ENCODE measurements at places on chromosomes 13 and 19.
A peak's percentile ranks its signal among the peaks of the same experiment; 100 is the strongest.

DNA sequence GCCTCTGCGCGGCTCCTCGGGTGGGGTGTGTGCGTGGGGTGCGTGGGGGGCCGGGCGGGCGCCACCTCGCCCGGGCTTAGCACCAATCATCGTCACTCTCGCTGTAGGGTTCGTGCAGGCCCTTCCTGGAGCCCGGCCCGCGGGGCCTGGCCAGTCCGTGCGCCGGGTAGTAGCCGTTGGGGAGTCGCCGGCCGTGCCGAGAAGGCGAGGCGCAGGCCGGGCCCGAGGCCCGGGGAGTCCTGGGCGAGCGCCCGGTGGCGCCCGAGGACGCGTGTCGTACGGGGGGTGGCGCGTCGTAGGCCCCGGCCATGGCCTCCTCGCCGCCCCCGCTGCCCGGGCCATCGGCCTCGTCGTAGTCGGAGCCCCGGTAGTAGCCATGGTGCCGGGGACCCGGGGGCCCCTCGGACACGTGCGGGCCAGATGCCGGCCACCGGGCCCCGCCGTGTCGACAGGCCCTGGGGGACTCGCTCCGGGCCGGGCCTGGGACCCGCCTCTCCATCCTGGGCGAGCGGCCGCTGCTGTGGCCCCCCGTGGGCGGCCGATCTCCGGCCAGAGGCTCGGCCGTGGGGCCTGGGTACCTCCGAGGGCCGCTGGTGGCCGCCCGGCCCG lies 57.1 kb downstream of the IER2 start:
- no peak for DNase-seq

DNA sequence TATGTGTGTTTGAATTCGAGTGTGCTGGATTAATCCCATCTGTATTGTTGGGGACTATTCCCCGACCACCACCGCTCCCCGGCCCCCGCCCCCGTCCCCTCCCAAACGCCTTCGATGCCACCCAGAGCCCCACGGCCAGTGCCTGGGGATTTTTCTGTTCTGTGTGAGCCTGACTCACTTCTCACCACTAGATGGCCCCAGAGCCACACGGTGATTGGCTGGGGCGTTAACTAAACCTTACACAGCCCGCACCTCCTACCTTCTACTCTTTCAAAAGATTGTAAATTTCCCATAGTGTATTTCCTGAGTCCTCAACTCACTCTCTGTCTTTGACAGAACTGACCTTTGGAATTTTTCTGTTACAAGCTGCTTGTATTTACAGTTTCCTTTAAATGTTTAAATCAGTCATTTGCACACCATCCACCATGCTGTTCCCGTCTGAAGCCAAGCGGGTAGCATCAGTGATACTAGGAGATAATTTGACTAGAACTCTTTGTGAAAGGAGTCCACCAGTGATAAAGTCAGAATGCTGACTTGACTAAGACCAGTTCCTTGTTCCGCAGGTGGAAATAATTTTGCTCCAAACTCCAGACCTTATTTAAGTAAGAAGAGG lies 61.4 kb downstream of the RFX2 start:
- peak; percentile 52 for DNase-seq

DNA sequence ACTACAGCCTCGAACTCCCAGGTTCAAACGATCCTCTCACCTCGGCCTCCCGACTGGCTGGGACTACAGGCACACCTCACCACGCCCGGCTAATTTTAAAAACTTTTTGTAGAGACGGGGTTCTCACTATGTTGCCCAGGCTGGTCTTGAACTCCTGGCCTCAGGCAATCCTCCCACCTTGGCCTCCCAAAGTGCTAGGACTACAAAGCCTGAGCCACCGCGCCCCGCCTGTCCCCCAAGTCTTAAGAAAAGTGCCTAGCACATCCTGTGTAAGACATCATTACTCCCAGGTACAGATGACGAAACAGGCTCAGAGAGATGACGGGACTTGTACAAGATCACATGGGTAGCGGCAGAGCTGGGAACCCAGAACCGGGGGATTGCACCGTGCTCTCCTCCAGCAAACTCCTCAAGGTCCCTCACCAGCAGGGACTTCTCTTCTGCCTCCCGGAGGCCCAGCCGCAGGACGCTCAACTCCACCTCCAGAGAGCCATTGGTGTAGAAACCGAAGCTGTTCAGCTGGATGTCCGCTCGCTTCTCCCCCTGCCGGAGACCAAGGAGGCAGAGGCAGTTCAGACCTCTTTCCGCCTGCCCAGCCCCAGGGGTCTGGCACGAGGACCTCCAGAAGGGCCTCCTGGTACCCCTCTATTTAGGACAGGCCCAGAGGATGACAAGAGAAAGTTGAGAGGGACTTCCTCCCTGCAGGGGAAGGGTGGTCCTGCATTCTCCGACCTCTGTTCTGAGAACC lies 1.0 kb downstream of the GPR108 start:
- peak; percentile 72 for DNase-seq

GRCh38 chr19:41997121-41997850 lies 3.3 kb upstream of the ATP1A3 start:
- peak; percentile 33 for DNase-seq

- no peak for DNase-seq
Observed at GRCh38 chr19:11814700-11815035, 595 bp downstream of the ZNF440 start.

- DNase-seq: no peak
Observed at GRCh38 chr19:2549701-2550191, 73.8 kb downstream of the GADD45B start.

DNA sequence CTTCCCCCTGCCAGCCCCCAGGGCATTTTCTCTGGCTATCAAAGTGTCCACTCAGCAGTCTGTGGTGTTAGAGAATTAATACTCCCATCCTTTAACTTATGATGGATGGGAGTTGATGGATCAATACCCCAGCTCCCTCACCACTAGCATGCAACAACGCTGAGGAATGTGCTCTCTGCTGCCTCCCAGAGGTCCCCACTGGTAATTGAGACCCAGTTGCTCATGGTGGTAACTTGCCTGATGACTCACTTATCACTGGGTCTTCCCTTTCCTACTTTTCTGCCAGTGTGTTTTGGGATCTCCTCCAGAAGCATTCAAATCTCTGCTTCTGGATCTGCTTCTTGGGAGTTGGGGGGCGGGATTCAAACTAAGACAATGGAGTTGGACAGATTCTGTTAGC lies 20.3 kb upstream of the CACNA1A start:
- DNase-seq: no peak

- DNase-seq: no peak
Observed at GRCh38 chr19:21127898-21128297, 13.9 kb upstream of the ZNF431 start.

DNA sequence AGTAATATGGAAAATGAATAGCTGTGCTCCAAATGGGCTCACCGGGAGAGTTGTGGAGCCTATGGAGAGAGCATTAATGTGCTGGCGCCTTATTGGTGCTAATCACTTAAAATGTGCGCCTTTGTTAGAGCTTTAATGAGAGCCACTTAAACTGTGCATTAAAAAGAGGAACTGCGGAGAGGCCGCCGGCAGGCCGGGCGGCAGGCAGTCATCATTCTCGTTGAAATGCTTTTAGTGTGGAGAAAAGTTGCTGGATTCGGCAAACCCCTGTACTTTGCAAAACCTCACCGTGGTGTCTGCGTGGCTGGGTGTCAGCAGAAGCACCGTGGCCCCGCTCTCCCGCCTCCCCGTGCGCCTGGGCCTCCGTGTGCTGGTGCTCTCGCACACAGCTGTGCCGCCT lies 105.5 kb downstream of the KDM4B start:
- no peak for DNase-seq

- DNase-seq: no peak
Observed at GRCh38 chr13:99191900-99192399, 8.7 kb upstream of the UBAC2 start.

DNA sequence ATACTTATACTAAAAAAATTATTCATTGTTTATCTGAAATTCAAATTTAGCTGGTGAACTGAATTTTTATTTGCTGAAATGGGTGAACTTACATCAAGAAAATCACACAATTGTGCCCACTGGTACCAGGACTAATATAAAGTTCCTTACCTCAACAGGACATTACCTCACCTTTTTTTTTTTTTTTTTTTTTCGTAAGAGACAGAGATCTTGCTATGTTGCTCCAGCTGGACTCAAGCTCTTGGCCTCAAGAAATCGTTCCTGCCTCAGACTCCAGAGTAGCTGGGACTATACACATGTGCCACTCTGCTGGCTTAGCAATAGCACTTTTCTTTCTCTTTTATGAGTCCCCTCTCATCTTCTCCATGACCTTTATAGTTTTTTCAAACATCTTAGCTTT lies 22.5 kb upstream of the NDFIP2 start:
- DNase-seq: no peak

DNA sequence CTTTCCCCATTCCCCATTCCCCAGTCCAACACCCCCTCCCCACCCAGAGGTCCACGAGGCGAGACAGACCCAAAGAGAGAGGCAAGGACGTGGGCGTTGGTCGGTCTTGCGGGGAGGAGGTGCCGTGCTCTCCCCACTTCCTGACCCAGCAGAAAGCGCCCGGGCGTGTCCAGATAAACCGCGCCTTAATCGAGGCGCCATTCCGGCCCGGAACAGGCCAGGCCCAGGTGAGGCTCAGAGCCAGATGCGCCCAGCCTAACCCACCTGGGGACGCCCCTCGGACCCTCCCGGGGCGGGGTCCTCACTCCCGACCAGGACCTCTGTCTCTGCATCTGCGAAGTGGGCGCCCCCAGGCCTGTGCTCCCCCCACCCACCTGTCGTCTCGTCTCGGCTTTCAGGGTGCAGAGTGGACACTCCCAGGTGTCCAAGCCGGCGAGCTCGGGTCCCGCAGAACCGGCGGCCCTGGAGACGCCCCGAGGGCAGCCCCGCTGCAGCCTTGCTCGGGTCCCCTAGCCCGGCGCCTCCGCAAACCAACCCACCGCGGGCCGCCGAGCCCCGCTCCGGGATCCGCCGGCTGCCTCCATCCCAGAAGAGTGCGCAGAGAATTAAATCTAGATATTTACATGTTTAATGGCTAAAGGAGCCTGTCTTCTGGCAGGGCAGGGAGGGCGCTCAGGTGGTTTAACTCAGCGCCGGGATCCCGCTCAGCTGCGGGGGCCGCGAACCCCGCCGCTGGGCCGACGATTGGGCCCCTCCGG lies 5.0 kb upstream of the ONECUT3 start:
- DNase-seq: no peak

DNA sequence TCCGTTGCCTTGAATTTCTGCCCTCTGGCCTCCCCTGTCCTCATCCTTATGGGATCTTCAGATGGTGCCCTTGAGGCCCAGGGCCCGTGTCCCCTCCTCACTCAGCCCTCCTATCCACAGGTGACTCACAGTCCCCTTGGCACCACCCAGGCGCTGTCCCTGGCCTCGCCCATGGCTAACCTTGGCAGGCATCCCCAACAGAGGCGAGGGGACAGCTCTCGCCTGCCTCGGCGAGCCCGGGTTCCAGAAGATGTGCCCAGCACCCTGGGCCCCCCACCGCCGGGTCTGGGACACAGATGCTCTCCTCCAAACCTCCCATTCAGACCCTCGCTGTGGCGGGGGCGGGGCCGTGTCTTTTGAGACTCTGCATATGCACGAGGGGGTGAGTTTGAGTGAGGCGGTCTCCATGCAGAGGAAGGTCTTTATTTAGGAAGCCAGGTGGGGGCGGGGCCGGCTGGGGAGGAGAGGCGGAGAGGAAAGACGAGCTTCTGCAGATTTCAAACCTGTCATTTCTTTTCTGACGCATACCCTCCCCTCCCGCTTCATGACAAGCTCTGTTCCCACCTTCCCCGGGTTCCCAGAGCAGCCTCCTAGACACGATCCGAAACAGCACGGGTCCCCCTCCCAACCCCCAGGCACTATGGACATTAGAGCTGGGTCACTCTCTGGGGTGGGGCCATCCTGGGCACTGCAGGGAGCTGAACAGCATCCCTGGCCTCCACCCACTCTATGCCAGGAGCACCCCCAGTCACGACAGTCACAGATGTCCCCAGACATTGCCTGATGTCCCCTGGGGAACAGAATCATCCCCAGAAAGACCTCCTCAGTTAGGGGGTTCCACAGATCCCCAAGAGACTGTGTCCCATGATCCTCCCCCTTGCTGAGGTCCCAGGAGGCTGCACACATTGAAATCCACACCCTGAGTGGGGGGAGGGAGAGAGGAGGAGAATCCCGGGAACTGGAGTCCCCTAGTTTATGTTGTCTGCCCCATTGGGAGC lies 48.5 kb downstream of the GNG7 start:
- DNase-seq: peak; percentile 18

DNA sequence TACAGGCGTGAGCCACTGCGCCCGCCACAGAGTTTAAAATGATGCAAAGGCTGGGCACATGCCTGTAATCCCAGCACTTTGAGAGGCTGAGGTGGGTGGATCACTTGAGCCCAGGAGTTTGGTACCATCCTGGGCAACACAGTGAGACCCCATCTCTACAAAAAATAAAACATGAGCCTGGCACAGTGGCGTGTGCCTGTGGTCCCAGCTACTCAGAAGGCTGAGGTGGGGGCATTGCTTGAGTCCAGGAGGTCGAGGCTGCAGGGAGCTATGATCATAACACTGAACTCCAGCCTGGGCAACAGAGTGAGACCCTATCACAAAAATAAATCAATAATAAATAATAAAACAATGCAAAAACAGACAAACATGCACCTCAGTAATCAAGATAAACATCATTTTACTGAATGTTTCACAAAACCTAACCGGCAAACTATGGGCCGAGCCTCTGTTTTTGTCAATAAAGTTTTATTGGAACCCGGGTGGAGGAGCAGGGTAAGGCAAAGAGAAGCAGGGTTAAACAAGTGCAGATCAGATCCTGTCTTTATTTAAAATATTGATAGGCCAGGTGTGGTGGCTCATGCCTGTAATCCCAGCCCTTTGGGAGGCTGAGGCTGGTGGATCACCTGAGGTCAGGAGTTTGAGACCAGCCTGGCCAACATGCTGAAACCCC lies 2.0 kb upstream of the PEAK3 start:
- no peak for DNase-seq

- no peak for DNase-seq
Observed at GRCh38 chr19:5002143-5002542, 33.2 kb downstream of the KDM4B start.

DNA sequence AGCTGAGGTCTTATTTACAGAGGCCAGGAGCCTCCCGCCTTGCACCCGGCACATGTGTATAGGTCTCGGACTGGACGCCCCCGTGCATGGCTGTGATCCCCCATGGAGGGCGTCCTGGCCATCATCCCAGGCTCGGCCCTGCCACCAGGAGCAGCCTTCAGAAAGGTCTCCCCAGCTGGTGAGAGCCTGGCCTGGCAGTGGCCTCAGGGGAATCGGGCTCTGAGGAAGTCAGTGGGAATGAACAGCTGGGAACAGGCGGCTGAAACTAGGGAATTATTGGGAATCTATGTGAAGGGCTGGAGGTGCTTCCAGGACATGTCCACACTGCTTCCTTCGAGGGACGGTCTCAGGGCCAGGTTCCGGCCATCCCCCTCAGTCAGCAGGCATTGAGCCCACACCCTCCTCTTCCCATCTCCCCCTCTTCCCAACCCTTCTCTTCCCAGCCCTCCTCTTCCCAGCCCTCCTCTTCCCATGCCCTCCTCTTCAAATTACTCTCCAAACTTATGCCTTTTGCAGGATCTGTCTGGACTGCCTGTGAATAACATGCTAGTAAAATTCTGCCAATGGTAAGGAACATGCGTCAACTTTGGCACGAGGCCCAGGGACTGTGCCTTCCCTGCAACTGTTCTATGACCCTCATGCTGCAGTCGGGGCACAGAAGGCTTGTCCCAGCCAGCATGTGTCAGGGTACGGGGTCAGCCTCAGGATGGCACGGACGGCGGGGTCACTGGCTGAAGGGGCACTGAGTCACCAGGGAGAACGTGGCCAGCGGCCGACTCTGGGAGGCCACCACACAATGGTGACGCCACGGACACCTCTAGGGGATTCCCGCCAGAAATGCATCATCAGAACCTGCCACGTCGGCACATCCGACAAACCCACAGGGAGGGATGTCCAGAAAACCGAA lies 24.2 kb upstream of the C13orf46 start:
- no peak for DNase-seq

Data from NT2/D1 (cell line).